C1 segment of cervical spinal cord (tissue), 14 donors: ENCODE measurements at places on chromosomes 3 and 15.

DNA sequence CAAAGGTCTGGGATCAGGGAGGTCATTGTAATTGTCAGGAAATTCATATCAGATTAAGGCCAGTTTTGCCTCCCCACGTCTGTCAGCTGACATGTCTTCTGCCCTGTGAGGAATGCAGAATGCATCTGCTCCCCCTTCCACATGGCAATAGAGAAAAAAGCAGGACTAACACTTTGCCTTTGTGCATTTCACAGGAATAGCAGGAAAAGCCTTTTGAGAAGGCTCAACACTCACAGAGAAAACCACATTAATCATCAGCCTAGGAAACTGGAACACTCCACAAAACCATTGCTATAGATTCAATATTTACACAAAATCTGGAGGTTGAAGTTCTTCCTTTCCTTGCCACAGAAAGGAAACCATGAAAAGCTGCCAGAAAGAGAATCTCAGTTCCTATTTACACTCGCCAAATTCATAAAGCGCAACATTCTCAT, 165.2 kb upstream of the HES1 start:
- DNase-seq = no peak

- DNase-seq = no peak
Observed at GRCh38 chr3:67076607-67077006, 78.5 kb downstream of the KBTBD8 start.

DNA sequence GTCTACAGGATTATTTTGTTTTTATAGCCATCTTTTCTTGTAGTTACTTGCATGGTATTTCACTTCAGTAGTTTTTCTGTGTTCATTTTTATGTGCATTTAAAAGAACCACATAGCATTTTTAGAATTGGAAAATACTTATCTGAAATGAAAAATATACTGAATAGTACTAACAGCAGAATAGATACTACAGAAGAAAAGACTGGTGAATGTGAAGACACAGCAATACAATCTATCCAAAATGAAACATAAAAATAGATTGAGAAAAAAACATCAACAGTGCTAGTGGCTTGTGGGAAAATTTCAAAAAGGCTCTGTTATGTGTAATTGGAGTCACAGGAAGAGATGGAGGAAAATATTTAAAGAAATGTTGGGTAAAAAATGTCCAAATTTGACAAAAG, 12.7 kb upstream of the DIPK2A start:
- DNase-seq = no peak

DNA sequence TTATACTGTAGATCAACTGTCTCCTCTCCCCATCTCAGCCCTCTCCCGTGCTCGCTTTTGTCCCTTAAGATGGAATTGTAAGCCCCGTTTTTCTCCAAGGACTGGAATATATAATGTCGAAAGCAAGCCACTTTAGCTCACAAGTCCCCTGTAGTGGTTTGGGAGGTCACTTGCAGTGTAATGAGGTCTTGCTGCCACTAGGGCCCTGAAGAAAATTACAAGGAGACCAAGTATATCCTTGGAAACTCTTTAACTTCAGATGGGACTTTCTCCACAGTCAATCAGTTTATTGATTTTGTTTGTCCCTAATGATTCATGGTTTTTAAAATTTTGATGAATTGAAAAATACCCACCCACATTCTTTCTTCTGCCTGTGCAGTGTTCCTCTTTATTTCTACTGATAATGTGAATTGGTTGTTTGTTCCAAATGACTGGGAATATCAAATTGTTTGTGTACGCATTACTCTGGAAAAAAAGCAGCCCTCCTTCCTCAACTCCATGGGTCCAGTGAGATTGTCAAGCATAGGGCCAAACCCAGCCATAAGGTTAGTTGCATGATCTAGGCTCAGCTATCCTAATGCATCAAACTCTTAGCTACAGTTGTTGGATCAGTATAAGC, 294.8 kb downstream of the MCTP2 start:
- no peak for DNase-seq

GRCh38 chr15:39889601-39890000, 30.5 kb downstream of the GPR176 start:
- DNase-seq = no peak

DNA sequence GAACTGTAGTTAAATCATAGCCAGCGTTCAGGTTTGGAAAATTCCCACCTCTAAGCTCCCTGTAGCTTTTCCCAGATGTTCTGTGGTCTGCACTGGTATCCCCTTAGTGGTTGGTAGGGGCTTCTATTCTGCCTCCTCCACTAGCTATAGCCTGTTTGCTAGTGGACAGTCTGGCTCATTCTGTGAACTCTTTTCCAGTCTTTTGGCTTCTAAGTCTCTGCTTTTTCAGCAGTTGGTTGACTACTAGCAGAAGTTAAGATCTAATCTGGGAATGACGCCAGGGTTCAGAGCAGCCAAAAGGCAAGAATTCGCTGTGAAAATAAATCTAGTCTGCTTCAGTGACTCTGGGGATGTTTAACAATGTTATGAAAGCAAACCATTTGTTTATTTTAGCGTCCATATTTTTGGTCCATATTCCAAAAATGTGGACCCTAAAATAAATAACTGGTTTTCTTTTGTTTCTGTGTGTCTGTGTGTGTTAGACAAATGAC, 73.7 kb upstream of the WDR72 start:
- no peak for DNase-seq

- DNase-seq = no peak
Observed at GRCh38 chr15:45048794-45049631, 26.0 kb downstream of the SORD start.

GRCh38 chr3:177831361-177831760, 634.1 kb upstream of the TBL1XR1 start:
- DNase-seq = no peak

DNA sequence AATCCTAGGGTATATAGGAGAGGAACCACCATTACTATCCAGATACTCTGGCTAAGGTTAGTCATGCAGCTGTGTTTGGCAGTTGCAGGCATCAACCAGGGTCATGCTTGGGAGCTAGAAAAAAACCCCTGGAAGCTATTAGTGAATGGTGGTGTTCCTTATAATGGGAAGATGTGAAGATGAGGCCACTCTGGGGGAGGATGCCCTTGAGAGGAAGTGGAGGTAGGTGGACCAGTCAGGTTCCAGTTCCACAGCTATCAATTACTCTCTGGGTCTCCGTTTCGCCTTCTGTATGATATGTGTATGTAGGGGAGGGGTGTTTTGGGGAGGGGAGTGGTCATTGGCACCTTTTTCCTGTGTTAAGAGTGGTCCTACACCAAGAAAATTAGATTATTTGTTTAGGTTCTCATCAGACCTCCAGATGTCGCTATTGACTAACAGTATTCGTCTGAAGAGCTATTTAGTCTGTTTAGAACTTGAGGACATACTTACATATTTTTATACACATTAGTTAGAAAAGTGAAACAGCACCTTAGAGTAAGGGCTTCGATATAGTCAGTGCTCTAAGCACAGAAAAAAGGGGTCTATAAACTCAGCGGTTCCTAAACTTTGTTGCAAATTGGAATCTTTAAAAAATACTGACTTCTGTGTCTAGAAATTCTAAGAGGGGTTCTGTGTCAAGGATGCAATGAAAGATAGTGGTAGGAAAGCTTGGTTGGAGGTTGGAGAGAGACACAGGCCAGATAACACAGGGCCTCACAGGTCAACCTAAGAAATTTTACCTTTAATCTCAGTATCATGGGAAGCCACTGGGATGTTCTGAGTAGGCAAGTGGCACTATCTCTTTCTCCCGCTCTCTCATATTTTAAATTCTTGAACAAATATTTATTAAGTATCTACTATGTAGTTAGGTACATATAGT, 9.1 kb upstream of the HPS3 start:
- no peak for DNase-seq

- DNase-seq = no peak
Observed at GRCh38 chr3:109784285-109784684, 446.9 kb upstream of the DPPA4 start.
